Dermis lymphatic vessel endothelial cell (primary cell): ENCODE measurements at places on chromosomes 6 and 20. TPM values are rescaled to one million over a fixed set of nuclear protein-coding genes. Genes with fewer than 3 reads are reported as not detected.

The MTFR2 gene
- 0.54 and 1.1 TPM in 2 replicates for total RNA-seq

The FRK gene
- total RNA-seq = 0.11 and 0.26 TPM in 2 replicates

The ARFGEF3 gene
- total RNA-seq = 1.7 and 2.5 TPM in 2 replicates

The FUT9 gene
- total RNA-seq = not detected in 2 replicates

The ACTL10 gene
- 0.87 and 0.95 TPM in 2 replicates for total RNA-seq

The GSTA3 gene
- total RNA-seq = not detected in 2 replicates

The RAET1G gene
- 0.11 TPM in 1 of 2 replicates, not detected in the other for total RNA-seq

The CCN6 gene
- not detected in 2 replicates for total RNA-seq

The UBE3D gene
- total RNA-seq = 2.1 and 3.8 TPM in 2 replicates

The CDH26 gene
- 0.87 and 1.0 TPM in 2 replicates for total RNA-seq

The RXRB gene
- 19.8 and 24.4 TPM in 2 replicates for total RNA-seq

The KCNQ5 gene
- total RNA-seq = under 0.01 TPM in 1 of 2 replicates, not detected in the other

The HMGN3 gene
- total RNA-seq = 62.1 and 76.6 TPM in 2 replicates

The FOXQ1 gene
- not detected in 2 replicates for total RNA-seq

The BPI gene
- total RNA-seq = not detected in 2 replicates

The OR2B6 gene
- 0.09 TPM in 1 of 2 replicates, not detected in the other for total RNA-seq

The BTNL2 gene
- not detected in 2 replicates for total RNA-seq

The COL9A1 gene
- not detected in 2 replicates for total RNA-seq
